Activated CD4-positive, alpha-beta T cell treated with anti-CD3 and anti-CD28 coated beads, Interleukin-10, Interleukin-2, amounts not matched to agents 100 ng/mL and 50 ng/mL, durations not matched to agents 16 hours and 8 hours (primary cell): ENCODE measurements at places on chromosomes 6 and 20.

DNA sequence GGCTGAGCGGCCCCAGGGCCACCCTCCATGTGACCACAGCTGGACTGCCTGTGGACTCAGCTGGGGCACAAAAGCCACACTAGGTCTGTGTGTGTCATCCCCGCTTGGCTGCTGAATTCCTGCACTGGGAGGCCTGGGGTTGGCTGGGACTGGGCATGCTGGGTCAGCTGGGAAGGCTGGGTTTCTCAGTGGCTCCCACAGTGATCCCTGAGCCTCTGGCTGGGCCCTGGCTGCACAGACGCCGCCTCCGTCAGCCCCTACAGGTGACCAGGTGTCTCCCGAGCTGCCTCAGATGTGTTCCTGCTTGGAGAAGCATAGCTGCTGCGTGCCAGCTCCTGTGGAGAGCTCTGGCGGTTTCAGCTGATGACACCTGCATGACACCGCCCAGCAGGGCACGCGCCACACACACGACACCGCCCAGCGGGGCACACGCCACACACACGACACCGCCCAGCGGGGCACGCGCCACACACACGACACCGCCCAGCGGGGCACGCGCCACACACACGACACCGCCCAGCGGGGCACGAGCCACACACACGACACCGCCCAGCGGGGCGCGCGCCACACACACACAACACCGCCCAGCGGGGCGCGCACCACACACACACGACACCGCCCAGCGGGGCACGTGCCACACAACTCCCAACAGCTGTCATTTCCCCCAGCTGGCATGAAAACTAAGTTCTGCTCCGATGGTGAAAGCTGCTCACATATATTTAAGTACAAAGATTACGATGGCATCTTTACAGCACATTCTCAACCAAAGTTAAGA is 88.8 kb downstream of the TAF4 start:
- no peak for DNase-seq

GRCh38 chr6:33950891-33951889 is 147.4 kb upstream of the MLN start:
- no peak for DNase-seq

DNA sequence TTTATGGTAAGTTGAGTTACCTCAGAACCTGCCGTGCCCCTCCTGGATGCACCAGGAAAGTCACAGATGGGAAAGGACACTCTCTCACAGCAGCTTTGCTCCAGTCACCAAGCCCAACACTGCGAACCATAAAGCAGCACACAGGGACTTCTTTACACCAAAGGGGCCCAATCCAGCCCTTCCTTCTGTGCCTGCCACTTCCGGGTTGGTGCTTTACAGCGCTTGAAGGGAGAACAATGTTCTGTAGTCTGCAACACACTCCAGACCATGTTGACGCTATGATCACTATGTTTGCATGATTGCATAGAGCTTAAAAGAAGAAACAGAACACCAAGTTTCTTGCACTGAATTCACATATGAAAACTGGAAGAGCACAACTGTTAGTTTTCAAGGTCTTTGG is 57.1 kb downstream of the SERAC1 start:
- DNase-seq: no peak

DNA sequence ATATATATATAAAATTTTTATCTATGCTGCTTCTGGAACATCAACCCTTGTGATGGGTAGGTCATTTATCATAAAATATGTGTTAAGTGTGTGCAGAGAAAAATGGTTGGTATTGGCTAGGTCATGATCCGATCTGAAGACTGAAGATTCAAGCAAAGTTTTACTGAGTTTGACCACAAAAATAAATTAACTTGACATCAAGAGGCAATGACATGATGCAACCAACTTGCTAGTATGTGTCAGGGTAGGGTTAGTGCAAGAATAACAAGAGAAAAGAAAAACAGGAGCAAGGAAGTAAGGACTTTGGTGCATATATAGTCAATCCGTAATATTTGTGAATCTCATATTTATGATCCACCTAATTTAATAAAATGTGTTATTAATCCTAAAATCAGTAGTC is 1202.0 kb upstream of the ADGRB3 start:
- no peak for DNase-seq

GRCh38 chr20:58478141-58478805 is 36.9 kb downstream of the APCDD1L start:
- no peak for DNase-seq

DNA sequence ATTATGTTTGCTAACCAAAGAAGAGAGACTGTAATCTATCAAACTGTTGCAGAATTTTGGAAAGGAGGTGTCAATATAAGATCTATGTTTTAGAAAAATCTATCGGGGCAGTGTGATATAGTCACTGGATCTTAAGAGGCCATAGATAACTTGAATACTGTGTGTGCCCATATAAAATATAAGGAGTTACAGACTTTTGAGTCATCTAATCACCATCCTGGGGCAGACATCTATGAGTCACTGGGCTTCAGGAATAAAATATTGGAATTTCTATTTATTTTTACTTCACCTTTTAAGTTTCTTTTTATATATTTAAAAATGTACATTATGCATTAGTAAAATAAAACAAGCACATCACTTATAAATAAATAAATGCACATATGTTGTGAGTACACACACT is 509.3 kb upstream of the MAN1A1 start:
- DNase-seq: no peak

DNA sequence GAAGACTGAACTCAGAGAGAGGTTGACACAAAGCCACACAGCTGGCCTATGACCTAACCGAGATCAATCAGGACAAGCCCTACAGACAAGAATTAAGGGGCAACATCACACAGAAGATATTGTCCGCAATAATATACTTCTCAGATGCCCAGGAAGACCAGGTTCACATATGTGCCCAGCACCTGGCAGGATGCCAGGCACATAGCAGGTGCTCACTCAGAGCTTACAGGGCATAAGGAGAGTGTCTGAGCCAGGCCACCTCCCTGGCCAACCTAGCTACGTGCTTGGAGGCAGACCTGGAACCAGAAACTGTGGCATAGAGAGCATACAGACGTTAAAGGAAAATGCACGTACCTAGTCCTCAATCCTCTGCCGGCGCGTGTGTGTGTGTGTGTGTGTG is 87.0 kb upstream of the LRFN2 start:
- no peak for DNase-seq

- DNase-seq: no peak
Observed at GRCh38 chr6:29678114-29678513, 2.8 kb downstream of the ZFP57 start.
